ENCODE measurements at places on chromosomes 12 and 14. TPM values are rescaled to one million over a fixed set of nuclear protein-coding genes. Genes with fewer than 3 reads are reported as not detected.

Gene FOXG1
- total RNA-seq: 0.07 TPM

Gene NOXRED1
- total RNA-seq: not detected

Gene ENDOU
- not detected for total RNA-seq

Gene CCDC196
- not detected for total RNA-seq

Gene SSTR1
- 0.90 TPM for total RNA-seq

Gene CLEC2B
- not detected for total RNA-seq

Gene OR4K17
- not detected for total RNA-seq

Gene LPAR5
- 0.22 TPM for total RNA-seq

Gene PTHLH
- total RNA-seq: 0.35 TPM

Gene SMCO3
- not detected for total RNA-seq

Data from H9 (cell line).